SK-MEL-5 (cell line): ENCODE measurements at places on chromosomes 11 and 22.

GRCh38 chr22:33302049-33302545 is 243.9 kb upstream of the SYN3 start:
- peak; percentile 86 for DNase-seq

- peak; percentile 27 for DNase-seq
These were observed 121.1 kb upstream of the TMEM45B start for GRCh38 chr11:129694538-129694937.

GRCh38 chr11:10608584-10608983 is 40.1 kb upstream of the LYVE1 start:
- DNase-seq = no peak

DNA sequence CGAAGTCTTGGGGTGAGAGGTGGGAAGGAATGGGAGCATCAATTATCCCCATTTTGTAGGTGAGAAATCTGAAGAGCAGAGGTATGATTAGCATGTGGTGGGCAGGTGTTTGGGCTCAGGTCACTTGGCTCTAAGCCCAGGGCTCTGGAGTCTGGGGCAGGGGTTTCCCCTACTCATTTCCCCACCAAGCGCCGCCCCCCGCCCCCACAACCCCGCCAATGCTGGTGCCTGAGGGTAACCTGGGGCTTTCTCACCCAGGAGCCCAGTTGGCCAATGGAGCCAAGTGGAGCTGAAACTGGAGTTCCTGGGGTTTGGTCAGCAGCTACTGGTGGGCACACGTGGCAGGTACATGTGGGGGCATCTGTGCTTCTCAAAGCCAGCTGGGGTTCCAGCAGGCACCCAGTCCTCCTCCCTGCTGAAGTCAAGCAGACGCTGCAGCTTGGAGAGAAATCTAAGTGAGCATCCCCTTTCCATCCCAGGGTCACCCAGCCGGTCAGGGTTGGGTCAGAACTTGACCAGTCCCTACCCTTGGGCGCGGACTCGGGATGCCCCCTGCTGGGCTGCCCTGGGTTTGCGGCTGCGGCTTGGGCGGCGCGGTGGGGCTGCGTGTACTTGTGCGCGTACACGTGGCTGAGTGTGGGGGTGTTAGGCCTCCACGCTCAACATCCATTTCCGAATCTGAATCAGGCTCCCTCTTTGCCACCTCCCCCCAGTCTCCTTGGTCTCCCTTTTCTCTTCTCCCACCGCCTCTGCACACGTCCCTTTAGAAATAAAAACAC is 1.7 kb upstream of the CHRM1 start:
- no peak for DNase-seq

- DNase-seq = peak; percentile 43
These were observed 24.1 kb downstream of the NEAT1 start for GRCh38 chr11:65446446-65447277.

DNA sequence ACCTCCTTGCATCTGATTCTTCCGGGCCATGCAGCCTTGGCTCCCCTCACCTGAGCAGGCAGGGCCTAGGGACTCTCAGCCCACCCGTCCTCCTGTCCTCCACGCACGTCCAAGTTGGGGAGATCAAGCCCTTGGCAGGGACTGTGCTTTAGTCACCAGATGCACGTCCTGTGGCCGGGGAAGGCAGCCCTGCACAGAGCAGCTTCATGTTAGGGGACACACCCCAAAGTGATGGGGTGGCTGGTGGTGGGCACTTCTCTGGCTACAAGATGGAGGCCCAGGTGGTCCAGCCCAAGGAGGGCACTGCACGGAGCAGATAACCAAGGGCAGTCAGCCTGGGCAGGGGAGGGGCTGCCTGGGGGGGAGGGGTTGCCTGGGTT is 1.2 kb downstream of the MUC5B start:
- DNase-seq = no peak

- peak; percentile 73 for DNase-seq
These were observed 17.8 kb downstream of the CHORDC1 start for GRCh38 chr11:90204832-90205646.

DNA sequence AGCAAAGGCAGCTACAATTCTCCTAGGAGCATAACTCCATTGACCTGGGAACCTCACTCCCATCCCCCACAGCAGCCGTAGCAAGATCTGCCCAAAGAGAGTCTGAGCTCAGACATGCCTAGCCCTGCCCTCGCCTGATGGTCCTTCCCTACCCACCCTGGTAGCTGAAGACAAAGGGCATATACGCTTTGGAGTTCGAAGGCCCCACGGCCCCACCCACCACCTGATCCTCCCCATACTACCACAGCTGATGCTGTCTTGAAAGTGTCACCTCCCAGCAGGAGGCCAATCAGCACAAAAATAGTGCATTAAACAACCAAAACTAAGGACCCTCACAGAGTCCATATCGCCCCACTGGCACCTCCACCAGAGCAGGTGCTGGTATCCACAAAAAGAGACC is 22.6 kb upstream of the GNAZ start:
- DNase-seq = no peak

DNA sequence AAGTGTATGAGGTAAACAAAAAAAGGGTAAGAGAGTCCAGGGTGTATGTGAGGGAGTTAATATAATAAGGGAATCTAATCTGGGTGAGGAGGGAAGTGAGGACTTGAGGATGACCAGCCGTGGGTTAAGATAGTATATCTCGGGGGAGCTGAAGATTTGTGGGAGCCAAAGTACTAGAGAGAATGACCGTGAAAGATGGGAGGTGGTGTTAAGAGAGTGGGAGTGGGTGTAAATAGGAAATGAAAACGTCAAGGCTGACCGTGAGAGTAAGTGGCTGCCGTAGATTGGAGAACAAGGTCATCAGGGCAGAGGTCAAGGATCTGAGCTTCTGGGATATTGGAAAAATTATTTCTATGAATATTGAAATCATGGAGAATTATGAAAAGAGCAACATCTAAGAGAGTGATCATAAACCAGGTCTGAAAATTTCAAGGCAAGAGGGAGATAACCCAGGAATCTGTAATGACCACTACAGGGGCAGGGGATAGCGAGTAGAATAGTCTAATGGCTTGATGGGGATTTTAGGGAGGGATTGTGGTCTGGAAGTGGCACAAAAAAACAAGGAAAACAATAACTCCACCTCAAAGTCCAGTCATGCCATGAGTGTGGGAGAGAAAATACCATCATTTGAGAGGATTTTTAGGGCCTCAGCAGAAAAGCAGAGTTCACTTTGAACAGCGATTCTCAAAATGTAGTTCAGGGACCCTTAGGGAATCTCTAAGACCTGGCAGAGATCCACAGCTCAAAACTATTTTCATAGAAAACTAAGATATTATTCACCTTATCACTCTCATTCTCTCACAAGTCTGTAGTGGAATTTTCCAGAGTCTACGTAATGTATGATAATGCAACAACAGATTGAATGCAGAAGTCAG is 72.0 kb downstream of the PRR5L start:
- DNase-seq = no peak

DNA sequence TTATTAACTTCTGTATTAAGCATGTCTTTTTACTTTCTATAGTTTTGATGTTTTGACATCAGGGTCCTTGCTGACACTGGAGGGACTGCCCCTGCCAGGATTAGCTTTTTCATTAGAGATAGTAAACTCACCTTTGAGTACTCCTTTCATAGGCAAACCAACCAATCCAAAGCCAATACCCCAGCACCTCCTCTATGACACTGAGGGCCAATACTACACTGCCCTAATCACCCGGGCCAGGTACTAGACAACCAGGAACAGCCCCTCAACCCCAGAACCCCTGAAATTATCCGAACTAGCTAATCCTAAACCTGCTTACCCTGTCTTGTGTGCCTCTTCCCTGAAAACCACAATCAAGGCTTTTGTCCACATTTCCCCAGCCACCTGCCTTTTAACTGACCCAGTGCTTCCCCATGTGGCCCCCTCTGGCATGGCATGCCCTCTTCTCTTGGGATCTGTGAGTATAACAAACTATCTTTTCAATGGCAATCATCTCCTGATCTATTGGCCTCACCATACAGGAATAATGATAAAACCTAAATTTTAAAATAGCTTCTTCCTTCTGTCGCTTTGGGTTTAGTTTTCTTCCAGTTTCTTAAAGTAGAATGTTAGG is 31.2 kb downstream of the RAB6A start:
- DNase-seq = peak; percentile 80

GRCh38 chr22:50061141-50061823 is 3.2 kb upstream of the TTLL8 start:
- no peak for DNase-seq

- no peak for DNase-seq
These were observed 978 bp downstream of the FLI1 start for GRCh38 chr11:128694618-128695481.

GRCh38 chr22:42156598-42156997 is 26.0 kb upstream of the CYP2D6 start:
- DNase-seq = no peak

- DNase-seq = peak; percentile 73
These were observed 38.9 kb downstream of the OR10A6 start for GRCh38 chr11:7892059-7892699.

GRCh38 chr11:104772806-104773241 is 125.4 kb downstream of the CASP12 start:
- DNase-seq = peak; percentile 97

DNA sequence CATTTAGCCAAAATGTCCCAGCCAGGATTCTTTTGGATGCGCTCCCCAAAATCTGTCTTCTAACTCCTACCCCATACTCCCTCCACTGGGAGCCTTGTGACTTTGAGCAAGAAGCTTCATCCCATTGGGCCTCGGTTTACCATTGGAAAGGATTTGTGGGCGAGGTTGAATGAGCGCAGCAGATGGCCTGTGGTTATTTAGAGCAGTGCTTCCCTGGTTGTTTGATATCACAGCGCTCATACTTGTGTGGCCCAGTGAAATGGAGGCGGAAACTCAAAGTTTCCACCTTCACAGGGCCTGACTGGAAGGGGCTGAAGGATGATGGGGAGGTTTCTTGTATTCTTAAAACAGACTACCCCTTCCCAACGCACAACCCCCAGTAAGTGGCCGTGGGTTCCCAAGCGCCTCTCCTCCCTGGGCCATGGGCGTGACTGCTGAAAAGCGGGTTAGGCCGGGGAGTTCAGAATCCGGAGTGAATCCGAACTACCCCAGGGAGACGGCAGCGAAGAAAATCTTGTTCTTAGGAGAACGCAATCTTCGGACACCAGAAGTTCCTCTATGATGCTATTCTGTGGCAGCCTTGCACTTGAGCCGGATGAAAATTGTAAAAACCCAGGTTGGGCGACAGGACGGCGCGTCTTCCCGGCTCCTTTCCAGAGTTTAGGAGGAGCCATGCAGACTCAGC is 1.2 kb upstream of the ATF4 start:
- peak; percentile 57 for DNase-seq

DNA sequence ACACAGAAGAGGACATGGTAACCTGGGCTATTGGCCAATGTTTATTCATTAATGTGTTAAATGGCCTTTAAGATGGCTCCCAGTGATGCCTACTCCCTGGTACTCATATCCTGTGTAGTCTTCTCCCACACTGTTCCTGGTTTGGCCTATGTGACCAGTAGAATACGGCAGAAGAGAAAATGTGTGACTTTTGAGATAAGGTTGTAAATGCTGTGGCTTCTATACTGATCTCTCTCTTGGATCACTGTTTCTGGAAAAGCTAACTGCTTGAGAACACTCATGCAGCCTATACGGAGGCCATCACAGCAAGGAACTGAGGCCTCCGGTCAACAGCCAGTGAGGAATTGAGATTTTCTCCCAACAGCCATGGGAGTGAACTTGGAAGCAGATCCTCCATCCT is 24.1 kb downstream of the MAML2 start:
- no peak for DNase-seq

GRCh38 chr11:62391642-62392425 is 27.0 kb upstream of the SCGB1A1 start:
- no peak for DNase-seq

DNA sequence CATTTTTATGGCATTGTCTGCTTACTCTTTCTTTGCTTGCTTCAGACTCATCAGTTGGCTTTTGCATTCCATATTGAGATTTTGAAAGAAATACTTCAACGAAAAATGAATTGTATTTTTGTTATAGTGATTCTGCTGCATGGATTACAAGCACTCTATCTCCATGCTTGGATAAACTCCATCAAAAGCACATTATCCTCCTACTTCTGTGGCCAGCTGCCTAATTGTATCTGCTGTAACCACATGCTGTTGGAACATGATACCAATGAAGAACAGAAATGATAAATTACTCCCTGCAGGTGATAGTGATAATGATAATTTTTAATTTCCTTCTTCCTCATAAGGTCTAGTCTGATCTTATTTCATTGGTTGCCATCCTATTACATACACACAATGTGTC is 100.8 kb downstream of the PRMT3 start:
- no peak for DNase-seq

GRCh38 chr11:70540196-70540595 is 141.9 kb downstream of the CTTN start:
- no peak for DNase-seq

GRCh38 chr22:45817745-45818423 is 146.2 kb downstream of the ATXN10 start:
- no peak for DNase-seq

GRCh38 chr22:32920032-32920628 is 118.6 kb downstream of the TIMP3 start:
- DNase-seq = peak; percentile 15

- DNase-seq = no peak
These were observed 724.5 kb upstream of the CNTN5 start for GRCh38 chr11:98296091-98296880.

GRCh38 chr11:67516806-67517205 is 6.4 kb downstream of the CABP2 start:
- DNase-seq = no peak

- DNase-seq = no peak
These were observed 48.7 kb downstream of the TENM4 start for GRCh38 chr11:79392161-79392560.

GRCh38 chr11:12249590-12250260 is 127.6 kb upstream of the PARVA start:
- DNase-seq = no peak

GRCh38 chr11:9689721-9690120 is 25.8 kb downstream of the SWAP70 start:
- DNase-seq = no peak

GRCh38 chr11:111408789-111409727 is 30.0 kb upstream of the POU2AF1 start:
- no peak for DNase-seq

- DNase-seq = no peak
These were observed 4.1 kb upstream of the MRPL48 start for GRCh38 chr11:73783483-73784020.

DNA sequence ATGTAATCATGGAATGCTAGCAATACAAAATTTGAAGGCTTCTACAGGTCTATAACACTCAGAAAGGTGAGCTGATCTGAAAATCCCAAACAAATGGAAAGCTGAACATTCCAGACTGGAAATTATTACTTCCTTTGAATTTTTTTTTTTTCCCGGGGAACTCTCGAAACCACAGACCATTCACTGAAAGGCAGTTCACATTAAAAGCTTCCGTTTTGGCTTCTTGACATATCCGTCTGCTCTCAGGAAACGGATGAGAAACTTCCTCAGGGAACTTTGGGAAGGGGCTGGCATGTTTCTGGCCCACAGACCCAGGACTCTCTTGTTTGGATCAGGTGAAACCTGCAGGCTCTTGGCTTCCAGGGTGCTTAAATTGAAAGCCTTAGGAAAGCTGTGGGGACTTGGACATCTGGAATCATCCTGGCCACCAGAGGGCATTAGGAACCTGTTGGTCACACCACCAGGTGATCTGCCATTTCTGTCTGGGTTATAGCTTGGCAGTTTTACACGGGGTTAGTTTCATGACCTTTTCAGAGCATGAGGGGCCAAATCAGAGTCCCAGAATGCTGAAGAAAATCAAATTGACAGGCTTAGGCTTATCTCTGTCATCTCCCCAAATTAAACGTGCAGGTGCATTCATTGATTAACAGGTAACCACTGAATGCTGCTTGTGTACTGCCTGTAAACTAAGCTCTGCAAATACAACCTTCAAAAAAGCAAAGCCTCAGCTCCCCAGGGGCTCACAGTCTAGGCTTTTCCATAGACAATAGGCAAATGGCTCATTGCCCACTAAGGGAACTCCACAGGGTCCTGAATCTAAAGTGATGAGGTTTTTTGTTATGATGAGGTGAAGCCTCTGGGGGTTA is 22.7 kb upstream of the GRAMD1B start:
- peak; percentile 78 for DNase-seq
